Ammon's horn (tissue), 1 donor: ENCODE measurements at places on chromosomes 2 and 18.
A peak's percentile ranks its signal among the peaks of the same experiment; 100 is the strongest.

DNA sequence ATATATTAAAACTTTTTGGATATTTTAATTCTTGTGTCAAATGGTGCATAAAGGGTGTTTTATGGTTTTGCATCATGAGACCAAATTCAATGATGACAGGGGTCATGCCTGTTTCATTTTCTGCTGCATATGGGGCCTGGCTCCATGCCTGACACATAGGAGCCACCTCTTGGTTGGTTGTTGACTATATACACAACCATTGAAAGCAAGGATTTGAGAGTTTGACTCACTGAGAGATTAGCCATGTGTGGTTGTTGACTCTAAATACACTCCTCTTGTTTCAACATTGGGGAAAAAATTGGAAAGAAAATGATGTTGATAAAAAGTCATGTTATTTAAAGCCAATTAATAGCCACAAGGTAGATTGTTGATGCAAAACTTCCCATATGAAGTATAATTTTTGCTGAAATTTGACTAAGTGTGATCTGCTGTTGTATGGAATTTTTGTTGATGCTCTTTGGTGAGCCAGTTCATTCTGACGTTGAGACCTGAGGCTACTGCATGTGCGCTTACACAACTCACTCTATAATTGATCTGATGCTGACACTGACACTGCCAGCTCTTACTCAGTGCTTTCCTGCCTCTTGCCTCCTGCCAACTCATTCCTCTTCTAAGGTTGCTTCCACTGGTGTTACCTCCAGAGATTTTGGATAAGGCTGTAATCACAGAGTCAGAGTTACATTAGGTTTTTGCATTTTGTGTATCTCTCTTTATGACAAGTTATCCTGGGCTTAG is 446.2 kb upstream of the SLC14A2 start:
- no peak for DNase-seq

GRCh38 chr2:66698576-66699239 is 263.8 kb downstream of the MEIS1 start:
- no peak for DNase-seq

- DNase-seq, result no peak
Observed at GRCh38 chr2:6077585-6077984, 385.4 kb downstream of the SOX11 start.

- no peak for DNase-seq
Observed at GRCh38 chr2:64374686-64375085, 79.3 kb upstream of the LGALSL start.

- DNase-seq, result no peak
Observed at GRCh38 chr2:178279142-178279541, 84.8 kb downstream of the OSBPL6 start.

GRCh38 chr2:63572001-63572400 is 16.3 kb downstream of the WDPCP start:
- DNase-seq, result no peak

DNA sequence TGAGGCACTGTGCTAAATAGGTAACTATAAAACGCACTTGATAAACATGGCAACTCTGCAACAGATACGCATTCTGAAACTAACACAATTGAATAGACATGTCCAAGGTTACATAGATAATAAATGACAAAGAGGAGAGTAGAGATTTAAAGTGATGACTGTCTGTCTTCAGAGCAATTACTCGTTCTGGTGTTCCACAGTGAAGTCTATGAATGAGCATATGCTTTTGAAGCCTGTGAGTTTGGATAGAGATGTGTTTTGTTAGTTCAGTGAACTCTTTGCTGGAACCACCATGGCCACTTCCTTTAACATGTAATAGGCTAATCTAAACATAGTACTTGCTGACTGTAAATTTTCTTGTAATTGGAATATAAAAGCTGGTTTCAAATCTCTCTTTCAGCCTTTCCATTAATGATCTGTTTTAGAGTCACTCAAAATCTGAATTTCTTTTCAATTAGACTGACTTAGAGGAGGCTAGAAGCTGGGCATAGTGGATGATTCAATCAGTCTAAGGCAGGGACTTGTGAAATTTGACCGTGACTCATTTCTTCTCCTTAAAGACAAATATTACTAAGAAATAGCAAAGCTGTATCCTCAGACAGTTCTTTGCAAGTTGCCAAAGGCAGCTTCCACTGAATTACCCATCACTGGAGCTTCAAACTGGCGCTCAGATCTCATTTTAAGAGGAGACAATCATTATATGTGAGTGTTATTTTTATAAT is 1130.1 kb upstream of the CELF4 start:
- DNase-seq, result no peak

- no peak for DNase-seq
Observed at GRCh38 chr2:241936457-241937133, 67.1 kb downstream of the RTP5 start.

DNA sequence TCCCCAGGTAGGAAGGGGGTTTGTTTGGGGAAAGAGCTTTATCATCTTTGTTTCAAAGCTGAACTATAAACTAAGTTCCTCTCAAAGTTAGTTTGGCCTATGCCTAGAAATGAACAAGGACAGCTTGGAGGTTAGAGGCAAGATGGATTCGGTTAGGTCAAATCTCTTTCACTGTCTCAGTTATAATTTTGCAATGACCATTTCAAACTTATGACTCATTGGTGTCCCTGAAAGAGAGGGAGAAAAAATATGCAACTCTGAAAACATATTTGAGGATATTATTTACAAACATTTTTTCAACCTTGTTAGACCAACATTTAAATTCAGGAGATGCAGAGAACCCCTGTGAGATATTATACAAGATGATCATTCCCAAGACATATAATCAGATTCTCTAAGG is 95.7 kb downstream of the EFEMP1 start:
- DNase-seq, result no peak

- no peak for DNase-seq
Observed at GRCh38 chr18:28176698-28176947, 307 bp downstream of the CDH2 start.

GRCh38 chr2:179104736-179105135 is 54.8 kb upstream of the CCDC141 start:
- DNase-seq, result no peak

DNA sequence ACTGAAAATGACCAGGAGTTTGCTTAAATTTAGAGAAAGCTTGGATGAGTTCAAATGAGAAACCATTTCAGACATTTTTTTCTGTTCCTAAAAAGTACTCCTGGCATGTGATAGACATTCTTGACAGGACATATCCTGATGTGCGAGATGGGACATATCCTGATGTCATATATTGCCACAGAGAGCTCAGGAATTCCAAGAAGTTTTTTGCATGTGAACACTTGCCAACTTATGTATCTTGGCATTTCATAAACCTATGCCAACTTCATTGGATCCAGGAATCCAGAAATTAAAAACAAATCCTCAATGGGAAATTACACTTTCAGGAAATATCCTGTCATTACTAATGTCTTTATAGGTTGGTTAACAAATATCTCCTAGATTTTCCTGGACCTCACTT is 2.9 kb upstream of the SERPINB3 start:
- no peak for DNase-seq

DNA sequence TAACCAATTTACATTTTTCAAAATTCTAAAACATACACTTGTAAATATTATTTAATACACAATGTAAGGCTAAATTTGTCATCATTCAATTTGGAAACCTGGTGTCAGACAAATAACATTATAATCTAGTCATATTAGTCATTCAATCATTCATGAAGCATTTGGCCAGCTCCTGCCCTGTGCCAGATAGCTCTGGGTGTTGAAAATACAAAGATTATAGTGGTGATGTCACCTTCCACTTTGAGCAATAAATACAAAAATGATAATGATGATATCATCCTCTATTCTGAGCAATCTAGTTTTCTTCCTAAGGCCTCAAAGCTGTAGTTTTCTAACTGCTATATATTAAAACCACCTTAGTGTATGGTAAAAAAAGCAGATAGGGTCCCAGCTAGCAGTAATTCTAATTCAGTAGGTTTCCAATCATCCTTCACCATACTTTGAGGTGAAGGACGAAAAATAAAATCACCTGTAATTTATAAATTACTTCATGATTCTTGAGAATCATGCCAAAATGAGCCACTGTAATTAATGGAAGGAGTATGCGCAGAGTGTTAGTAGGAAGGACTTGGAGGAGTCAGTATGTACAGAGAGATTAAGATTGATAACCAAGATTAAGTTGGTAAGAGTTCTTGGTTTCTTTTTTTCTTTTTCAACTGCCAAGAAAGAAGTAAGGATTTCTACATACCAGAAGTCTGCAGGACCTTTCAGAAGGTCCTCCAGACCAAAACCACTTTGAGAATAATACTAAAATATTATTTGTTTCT is 23.2 kb downstream of the MEMO1 start:
- peak; percentile 31 for DNase-seq

DNA sequence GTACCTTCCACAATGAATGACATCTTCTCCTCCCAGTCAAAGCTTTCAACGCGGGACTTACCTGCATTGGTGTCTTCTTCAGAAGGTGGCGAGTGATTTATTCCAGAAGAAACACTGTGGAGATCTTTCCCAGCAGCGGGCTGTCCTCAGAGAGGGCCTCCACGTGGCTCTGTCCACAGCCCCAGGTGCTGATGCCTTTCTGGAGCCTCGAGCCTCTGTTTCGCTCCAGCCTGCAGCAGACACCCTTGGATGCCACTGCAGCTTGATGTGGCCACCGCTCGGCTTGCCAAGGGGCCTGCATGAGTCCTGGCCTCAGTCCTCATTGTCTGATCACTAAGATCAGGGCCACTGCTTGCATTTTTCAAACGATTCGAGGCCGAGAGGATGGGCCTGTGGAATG is 46.6 kb upstream of the GALR1 start:
- no peak for DNase-seq

DNA sequence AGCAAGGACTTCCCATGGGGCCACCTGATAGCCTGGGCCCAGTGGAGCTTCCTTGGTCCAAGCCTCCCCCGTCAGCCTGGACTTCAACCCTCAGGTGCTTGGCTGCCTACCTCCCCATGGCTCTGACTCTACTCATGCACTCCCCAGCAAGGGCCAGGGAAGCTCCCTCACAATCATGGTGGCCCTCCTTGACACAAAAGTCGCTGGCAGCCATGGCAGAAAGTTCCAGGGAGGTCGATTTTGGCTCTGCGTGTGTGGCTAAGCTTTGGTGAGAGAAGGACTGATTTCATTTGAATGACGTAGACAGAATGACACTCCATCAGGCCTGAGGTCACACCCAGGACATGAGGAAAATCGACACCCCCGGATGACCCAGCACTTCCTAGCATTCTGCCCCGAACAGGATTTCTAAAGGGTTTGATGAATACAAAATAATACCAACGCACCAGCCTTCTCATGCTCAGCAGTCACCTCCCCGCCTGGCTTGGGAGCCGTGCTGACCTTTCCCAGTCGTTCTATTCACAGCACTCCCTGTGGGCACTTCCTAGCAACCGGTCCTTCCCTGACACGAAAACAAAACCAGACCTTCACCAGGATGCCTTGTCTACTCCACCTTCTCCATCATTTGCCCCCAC is 52.7 kb downstream of the LBH start:
- no peak for DNase-seq

- no peak for DNase-seq
Observed at GRCh38 chr2:165675551-165675968, 118.5 kb downstream of the GALNT3 start.

- DNase-seq, result no peak
Observed at GRCh38 chr2:27940090-27940671, 49.7 kb downstream of the BABAM2 start.

GRCh38 chr18:14747513-14748474 is at the start of gene ANKRD30B:
Gene ANKRD30B (plus strand): TSS chr18:14748172. CDS start chr18:14748420, 248 bp downstream.
- no peak for DNase-seq

DNA sequence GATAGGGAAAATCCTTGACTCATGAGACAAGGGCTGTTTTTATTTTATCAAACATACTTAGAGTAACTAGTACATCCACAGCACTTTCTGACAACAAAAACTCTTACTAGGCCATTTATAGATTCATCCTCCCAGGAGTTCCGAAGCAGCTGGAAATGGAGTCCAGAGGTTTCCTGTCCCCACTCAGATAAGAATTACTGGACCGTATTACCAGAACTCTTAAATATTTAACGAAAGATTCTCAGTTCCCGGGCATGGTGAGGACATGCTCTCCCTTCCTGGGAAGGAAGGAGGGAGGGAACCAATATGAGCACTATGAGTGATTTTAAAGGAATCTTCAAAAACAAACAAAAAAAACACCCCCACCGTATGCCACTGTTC is 41.2 kb downstream of the AKAIN1 start:
- no peak for DNase-seq

GRCh38 chr18:56869189-56869777 is 218.1 kb downstream of the WDR7 start:
- DNase-seq, result peak; percentile 85

DNA sequence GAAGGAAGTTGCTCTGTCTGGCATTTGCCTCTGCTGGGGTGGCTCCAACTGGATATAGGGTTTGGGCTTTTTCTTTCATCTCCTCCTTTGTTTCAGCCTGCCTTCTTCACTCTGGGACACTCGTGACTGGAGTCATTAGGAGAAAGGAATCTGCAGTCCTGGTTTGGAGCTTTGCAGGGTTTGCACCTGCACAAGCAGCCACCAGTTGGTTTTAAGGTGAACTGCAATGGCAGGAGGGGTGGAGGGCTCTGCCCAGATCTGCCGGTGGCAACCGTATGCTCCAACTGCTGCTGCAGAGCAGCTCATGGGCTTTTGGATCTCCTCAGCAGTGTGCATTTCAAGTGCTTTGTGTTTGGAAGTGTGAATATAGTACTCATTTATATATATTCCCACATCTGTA is 131.3 kb upstream of the MGAT5 start:
- DNase-seq, result no peak

GRCh38 chr2:25845843-25846505 is 32.3 kb downstream of the ASXL2 start:
- DNase-seq, result no peak

GRCh38 chr18:58175786-58176176 is 131.8 kb downstream of the NEDD4L start:
- DNase-seq, result no peak

- DNase-seq, result no peak
Observed at GRCh38 chr2:239177325-239177724, 223.5 kb downstream of the HDAC4 start.

GRCh38 chr2:28710545-28710944 is 41.1 kb upstream of the PPP1CB start:
- no peak for DNase-seq

- DNase-seq, result no peak
Observed at GRCh38 chr2:105845976-105846375, 101.3 kb downstream of the NCK2 start.

GRCh38 chr18:71327441-71327840 is 1038.6 kb downstream of the SOCS6 start:
- no peak for DNase-seq

GRCh38 chr2:118748245-118748885 is 99.1 kb downstream of the EN1 start:
- no peak for DNase-seq

DNA sequence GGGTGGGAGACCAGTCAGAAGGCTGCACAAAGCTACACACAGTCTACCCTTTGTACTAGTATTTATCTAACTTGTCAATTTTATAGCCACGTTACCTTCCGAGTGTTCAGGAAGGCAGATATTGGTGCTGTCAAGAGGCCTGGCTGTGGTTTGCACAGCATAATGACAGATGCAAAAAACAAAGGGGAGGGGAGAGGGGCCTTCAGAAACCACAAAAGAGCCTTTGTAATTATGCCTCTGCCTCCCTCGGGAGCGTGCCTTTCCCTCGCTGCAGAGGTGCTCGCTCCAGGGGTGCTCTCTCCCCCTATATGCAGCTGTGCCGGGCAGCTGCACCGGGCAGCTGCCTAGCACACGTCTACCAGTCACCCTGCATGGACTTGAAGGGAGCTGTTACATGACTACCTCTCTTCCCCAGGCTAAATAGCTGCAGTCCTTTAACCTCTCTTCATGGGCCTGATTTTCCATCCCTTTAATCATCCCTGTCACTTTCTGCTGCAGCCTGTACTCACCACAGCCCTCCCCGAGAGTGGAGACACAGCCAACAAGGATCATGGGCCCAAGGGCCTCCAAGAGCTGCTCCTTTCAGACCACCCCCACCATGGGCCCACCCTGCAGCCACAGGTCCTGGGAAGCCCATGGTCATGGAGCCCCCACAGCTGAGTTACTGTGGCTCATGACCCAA is 168.4 kb upstream of the PKDCC start:
- peak; percentile 71 for DNase-seq
